Activated CD4-positive, alpha-beta memory T cell treated with anti-CD3 and anti-CD28 coated beads for 36 hours (primary cell): ENCODE measurements at places on chromosomes 16 and 17. TPM values are rescaled to one million over a fixed set of nuclear protein-coding genes. Genes with fewer than 3 reads are reported as not detected.

The GH1 gene
- total RNA-seq = 0.43 TPM

The SEZ6 gene
- not detected for total RNA-seq

The KRTAP9-1 gene
- not detected for total RNA-seq

The METTL23 gene
- total RNA-seq = 29.2 TPM
